ENCODE measurements at places on chromosomes 5 and 9.

- ATAC-seq = peak; percentile 90
Observed at GRCh38 chr5:176596689-176597416, 13.1 kb downstream of the GPRIN1 start.

DNA sequence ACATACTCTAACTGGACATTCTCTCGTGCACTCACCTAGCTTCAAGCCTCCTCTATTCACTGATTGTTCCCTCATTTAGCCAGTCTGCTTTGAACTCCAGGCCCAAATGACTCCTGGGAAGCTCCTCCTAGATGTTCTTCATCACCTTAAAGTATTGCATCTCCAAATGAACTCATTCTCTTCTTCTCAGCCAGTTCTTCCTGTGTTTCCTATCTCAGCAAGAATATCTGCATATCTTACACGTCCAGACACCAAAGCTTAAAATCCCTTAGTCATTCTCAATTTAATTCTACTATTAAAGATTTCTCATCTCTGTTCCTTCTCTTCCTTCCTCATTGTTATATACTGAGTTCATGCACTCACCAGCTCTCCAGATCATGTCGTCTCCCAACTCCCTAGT is 118.6 kb upstream of the DAB2 start:
- ATAC-seq = no peak

DNA sequence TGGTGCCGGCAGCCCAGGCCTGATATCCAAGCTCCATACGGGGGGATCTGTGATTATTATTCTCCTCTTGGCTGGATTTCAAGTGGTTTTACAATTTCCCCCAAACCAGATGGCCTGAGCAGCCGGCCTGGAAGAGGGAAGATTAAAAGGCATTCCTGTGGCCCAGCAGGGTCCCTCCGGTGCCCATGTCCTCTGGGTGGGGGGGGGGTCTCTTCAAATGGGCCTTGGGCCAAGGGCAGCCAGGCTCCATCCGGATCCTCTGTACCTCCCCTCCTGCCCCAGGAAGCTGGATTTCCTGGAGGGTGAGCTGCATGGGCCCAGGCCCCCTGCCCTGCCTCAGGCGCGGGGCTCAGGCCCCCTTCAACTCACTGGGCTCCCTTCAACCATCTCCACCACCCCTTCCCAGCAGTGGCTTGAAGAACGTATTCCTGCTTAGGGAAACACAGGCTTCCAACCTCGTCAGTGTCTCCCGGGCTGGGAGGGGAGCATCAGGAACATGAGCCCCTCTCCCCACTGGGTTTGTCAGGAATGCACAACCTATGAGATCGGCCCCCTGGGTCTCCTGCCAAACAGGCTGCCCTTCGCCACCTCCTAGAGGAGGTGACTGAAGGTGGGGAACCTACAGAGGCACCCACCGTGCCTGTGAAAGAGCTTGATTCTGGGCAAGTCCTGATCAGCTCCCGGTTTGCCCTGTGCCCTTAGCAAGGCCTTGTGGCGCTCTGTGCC is 62.9 kb upstream of the ORM1 start:
- ATAC-seq = no peak

- no peak for ATAC-seq
Observed at GRCh38 chr5:75148051-75148450, 88.6 kb downstream of the ANKRD31 start.

DNA sequence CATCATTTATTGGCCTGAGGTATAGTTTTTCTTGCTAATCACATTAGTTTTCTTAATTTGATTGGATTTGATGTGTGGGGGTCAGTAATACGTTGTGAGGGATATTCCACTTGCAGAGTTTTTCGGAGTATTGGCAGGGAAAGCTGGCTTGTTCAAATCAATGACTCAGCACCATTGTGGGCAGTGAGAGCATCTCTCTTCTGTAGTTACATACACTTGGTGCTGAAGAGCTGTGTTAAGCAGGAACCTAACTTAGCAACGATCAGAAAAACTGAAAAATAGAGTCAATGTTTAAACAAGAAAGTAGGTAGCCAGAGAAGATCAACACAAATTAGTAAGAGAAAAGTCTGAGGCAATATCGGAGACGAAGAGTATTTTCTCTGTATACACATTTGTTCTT is 344.6 kb upstream of the EDIL3 start:
- no peak for ATAC-seq

- ATAC-seq = no peak
Observed at GRCh38 chr9:93117924-93118862, 15.9 kb downstream of the NINJ1 start.

DNA sequence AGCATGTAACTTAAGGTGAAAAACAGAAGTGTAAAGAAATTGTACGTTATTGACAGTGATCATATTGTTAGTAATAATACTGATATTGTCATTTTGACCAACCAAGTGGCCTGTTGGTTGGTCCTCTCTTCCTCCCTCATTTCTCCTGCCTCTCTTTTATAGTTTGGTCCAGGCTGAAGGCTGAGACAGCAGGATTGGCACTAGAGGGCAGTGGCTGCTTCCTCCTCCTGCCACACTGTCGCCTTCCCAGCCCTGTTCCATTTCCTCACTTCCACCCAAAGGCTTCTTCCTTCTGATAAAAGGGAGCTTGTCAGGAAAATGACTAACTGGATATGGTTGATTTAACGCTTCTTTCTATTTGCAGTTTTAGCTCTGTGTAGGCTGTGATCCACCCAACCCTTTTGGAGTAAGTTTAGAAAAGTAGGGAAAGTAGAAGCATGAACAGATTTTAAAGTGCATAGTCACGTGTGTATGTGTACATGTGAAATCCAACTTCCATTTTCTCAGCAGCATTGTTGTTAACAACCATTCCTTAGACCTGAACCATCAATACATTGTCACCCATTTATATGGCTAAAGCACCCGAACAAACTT is 35.6 kb downstream of the PTCD2 start:
- ATAC-seq = no peak

DNA sequence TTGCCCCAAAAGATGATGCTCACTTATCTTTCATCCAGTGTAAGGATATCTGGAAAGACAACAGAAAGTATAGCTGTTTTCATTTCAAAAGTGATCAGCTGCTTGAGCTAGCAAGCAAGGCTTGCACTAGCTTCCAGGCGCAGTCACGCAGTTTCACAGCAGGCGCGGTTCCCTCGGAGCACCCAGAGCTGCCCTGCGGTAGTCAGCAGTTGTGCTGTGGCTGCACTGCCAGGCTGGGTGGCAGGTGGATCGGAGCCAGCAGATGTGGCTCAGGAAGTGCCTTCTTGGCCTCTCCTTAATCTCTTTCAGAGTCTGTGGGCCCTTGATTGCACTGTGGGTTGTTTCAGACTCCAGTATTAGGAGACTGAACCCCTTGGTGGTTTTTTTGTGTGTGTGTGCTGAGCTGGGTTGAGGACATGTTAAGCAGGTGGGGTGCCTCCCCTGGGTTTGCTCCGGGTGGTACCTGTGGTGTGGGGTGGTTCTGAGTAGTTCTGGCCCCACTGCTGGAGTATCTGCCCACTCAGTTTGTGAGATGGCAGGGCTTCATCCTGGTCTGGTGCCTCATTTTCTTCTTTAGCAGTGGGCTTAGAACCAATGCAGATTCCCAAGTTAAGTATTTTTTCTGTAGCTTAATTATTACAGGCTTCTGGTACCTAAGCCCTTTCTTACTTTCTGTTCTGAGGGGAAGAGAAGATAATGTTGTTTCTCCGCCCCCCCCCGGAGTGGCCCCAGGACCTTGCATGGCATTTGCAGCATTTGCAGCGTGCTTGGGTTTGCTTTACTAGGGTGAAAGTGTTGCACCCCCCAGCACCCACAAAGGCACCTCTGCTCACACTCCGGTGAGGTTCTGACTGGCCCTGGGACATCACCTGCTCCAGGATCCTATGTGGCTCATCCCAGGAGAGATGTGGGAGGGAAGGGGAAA is 16.4 kb downstream of the TENT4A start:
- peak; percentile 50 for ATAC-seq

DNA sequence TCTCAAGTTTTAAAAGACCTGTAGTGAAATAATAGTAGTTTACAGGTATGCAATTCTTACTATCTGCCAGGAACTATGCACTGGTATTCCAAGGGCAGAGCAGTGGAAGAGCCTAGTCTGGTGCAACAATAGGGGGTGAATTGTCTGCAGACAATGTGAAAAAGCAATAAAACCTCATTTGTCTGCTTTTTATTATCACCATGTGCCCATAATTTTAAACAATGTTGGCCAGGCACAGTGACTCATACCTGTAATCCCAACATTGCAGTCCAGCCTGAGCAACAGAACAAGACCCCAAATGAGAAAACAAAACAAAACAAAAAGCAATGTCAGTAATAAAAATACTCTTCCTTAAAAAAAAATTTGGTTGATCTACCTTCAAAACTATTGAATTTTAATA is 12.2 kb upstream of the SLC44A1 start:
- no peak for ATAC-seq

DNA sequence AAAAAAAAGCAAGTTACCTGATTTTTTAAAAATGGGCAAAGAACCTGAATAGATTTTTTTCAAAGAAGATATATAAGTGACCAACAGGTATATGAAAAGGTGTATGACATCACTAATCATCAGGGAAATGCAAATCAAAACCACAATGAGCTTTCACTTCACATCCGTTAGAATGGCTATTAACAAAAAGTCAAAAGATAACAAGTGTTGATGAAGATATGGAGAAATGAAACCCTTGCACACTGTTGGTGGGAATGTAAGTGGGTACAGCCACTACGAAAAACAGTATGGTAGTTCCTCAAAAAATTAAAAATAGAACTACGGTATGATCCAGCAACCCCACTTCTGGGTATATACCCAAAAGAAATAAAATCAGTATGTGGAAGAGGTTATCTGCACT is 134.8 kb downstream of the UGCG start:
- ATAC-seq = no peak

Data from activated CD4-positive, CD25-positive, alpha-beta regulatory T cell treated with anti-CD3 and anti-CD28 coated beads, Interleukin-2, amount 50 U/mL, for 24 hours (primary cell).